ENCODE measurements at places on chromosomes 5 and 9.

DNA sequence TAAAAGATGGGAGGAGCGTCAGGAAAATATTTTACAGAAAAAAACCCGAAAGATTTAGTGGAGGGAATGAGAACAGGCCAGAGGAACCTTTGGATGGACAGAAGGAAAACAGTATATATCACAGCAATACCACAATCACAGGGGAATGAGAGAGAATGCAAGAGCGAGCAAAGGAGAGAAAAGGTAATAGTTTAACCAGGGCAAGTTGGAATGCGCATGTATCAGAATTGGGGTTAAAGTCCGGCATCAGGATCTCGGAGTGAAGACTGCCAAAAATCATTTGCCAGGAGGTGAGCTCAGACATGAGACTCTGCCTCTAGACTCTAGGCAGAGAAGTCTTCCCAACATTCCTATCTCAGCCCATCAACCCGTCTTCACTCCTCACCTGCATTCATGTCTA, 36.8 kb downstream of the PCDHGC5 start:
- DNase-seq: no peak

- DNase-seq: no peak
These were observed 71.1 kb downstream of the ALDH7A1 start for GRCh38 chr5:126523818-126524510.

DNA sequence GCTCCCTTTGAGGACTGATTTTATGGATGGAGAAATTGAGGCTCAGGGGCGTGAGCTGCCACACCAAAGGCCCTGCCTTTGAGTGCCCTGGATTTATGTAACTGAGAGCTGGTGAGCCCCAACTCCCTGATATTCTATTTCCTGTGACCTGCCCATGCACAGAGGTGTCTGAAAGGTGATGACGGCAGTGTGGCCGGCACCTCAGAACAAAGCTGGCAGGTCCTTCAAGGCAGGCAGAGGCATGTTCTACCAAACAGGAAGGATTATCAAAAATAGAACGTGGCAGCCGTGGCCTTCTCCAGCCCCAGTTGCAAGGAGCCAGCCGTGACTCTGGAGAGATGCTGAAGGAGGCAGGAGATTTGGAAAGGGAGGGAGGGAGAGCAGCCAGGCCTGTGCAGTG, 36.2 kb downstream of the INSYN2B start:
- DNase-seq: no peak

DNA sequence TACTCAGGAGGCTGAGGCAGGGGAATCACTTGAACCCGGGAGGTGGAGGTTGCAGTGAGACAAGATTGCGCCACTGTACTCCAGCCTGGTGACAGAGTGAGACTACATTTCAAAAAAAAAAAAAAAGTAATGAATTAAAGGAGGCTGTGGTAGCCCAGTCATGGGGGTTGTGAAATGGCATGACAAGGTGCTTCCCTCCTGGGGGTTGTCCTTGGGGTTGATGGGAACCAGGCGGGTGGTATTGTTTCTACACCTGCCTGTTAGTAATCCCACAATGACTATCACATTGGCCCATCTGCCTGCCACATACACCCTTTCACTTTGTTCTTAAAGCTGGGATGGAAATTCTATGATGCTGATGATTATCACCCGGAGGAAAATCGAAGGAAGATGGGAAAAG, 5.6 kb downstream of the IDNK start:
- no peak for DNase-seq

GRCh38 chr5:177507165-177507564, 2.5 kb downstream of the DOK3 start:
- no peak for DNase-seq

- DNase-seq: no peak
These were observed 12.7 kb downstream of the LPCAT1 start for GRCh38 chr5:1511048-1511447.

GRCh38 chr5:94153736-94154450, 412.5 kb upstream of the POU5F2 start:
- no peak for DNase-seq

DNA sequence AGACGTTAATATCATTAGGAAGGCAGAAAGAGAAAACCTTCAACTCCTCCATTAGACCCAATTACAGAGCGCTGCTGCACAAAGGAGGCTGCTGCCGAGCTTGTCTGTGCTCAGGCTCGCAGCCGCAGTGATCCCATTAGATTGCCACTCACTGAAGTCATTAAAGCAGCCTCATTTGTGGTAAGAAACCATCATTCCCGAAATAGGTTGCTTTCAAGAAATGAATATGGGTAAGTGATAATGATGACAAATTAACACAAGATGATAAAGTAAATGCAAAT, 137.2 kb downstream of the CAVIN4 start:
- DNase-seq: no peak

- no peak for DNase-seq
These were observed 78.1 kb downstream of the C5orf15 start for GRCh38 chr5:133890314-133890713.

GRCh38 chr5:63125392-63125791, 546.8 kb downstream of the LRRC70 start:
- DNase-seq: no peak

DNA sequence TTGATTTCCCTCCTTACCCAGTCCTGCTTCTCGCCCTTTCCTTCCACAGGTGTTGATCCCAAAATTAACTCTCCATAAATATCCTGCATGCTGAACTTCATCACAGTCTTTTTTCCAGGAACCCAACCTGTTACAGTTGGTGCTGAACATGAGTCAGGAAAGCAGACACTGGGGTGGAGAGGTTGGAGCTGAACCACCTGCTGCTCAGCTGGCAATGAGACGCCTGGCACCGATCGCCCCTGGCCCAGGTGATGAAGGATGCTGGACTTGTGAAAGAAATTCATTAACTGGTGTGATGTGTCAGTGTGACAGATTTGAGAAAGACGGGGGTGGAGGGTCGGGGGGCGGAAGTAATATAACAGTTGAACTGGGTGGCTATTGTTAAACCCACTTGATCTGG, 30.6 kb downstream of the CPLX2 start:
- DNase-seq: no peak

DNA sequence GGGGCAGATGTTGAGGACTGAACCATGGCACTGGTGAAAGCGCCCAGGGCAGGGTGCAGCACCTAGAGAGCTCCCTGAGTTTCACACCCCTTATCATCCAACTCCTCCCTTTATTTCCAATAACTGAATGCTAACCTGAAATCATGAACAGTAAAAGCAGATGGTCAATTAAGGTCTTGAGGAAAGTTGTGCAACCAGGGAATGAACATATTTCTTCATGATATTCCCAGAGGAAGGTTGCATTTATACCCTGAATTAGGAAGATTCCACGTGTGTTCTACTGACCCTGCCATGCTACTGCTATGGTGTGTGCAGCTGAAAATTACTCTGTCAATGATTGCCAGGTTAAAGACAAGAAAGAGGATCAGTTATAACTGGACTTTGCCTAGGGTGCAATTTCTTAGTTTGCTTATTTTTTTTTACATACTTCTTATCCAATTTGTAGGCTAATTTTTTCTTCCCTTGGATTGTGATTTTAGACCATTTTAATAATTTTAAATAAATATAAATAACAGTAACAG, 319.8 kb downstream of the SEMA5A start:
- no peak for DNase-seq

DNA sequence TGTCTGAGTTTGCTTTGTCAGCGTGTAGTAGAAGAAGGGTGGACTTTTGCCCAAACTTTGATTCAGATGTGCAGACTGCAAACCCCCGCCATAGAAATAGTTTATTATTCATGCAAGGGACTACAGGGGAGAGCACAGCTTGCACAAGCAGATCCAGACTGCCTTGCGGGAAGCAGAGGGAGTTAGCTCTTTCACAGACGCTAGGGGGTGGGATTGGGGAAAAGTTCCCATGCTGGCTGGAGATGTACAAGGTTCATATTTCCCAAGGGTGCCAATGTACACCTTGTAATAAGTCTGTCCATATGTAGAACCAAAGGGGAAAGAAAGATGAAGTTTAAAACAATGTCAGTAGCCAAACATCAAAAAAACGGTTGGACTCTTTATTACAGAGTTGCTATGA, 749.7 kb upstream of the COX7C start:
- no peak for DNase-seq

GRCh38 chr5:122743261-122743660, 31.6 kb upstream of the SNX2 start:
- DNase-seq: no peak

GRCh38 chr5:152462021-152462721, 57.1 kb upstream of the NMUR2 start:
- no peak for DNase-seq

GRCh38 chr9:21836437-21837161, 34.2 kb downstream of the MTAP start:
- no peak for DNase-seq

DNA sequence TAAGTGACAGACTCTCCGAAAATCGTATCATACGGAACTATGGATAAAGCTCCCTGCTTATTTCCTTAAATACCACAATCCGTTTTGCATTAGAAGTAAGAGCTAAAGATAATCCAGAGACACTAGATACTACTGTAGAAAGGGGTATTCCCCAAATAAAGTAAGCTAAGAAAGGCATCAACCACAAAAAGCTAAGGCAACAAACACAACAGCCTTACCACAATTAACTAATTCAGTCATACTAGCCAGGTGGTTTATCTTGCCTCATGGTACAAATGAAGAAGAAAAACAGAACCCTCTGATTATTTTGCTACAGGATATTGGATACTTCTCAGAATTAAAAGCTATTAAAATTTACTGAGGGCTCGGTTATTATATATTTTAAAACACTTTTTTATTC, 14.1 kb downstream of the ERP44 start:
- DNase-seq: no peak

GRCh38 chr9:122364783-122365150, 6.1 kb upstream of the PTGS1 start:
- no peak for DNase-seq

DNA sequence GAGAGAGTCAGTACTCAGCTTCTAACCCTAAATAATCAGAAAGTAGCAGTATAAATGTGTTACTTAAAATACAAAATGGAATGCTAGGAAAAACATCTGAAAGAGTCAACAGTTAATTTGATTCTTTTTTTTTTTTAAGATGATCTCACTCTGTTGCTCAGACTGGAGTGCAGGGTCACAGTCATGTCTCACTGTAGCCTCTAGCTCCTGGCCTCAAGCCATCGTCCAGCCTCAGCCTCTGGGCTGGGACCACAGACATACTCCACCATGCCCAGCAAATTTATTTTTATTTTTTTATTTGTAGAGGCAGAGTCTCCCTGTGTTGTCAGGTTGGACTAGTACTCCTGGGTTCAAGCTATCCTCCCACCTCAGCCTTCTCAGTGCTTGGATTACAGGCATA, 424.9 kb downstream of the IRX2 start:
- no peak for DNase-seq

DNA sequence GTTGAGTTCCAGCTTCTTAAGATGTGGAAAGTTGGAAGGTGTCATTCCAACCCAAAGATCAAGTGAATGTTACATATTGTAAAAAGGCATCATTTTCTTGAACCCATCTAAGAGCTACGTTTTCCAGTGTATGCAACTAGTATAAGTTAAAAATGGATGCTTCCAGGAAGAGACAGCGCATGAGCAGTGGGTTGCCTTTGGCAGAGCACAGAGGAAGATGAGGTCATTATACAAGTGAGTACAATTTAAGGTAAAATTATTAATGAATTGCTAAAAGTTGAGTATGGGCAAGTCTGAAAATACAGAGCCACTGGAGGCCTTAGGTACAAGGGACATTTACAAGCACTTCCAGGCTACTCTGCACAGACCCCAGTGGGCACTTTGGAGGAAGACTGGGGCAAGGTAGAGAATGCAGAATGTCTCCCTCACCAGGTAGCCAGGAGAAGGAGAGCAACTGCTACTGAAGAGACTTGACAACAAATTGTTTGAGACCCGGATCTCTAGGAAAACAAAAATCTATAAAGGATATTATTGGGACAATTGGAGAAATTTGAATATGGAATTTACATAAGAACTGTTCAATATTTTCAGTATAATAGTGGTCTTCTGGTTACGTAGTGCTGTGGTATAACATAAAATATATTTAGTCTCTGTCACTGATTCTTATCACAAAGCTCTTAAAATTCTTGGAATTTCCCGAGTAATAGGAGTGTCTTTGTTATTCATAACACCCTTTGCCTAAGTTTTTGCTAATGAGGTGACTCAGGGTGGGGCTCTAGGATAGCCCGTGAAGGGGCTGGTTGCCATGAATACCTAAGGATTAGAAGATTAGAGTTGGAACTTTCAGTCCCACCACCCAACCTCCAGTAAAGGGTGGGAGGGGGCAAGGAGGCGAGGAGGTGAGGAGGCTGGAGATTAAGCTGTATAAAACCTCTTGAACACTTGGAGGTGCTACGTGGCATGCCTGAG, 129.9 kb upstream of the FER start:
- DNase-seq: no peak

GRCh38 chr5:72151169-72151568, 43.9 kb downstream of the MAP1B start:
- no peak for DNase-seq

DNA sequence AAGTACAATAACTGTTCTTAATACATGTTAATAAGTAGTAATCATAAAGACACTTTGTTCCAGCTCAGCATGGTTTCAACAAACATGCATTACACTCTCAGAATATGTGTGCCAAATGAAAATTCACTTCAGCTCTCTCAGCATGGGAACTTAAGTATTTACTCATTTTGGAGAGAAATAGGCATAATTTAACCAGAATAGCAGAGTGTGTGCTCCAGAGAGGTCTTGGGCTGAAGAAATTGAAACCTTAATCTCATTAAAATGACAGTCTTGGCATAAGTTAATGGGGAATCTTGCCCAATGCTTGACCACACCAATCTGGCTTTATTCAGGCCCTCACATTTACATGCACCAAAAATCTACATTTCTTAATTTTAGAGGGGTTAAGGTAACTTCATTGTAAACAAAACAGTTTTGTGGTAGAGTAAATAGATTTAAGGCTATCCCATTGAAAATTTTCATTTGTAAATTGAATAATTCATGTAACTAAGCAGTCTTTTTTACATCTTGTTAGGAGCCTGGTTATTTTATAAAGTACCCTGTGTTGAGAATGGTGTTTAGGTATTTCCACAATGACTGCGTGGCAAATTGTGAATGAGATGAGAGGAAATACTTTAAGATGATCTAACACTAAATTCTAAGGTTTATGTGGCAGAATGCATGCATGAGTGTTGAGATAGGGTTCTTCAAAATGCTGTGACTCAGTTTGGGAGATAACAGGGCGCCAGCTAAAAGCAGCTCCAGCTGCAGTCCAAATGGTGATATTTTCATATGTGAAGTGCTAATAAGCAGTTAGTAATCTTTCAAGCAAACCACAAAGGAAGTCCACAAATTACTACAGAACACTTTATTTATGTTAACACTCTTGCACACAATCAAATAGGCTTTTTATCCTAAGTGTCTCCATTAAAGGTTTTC, 11.3 kb upstream of the LOX start:
- DNase-seq: no peak

DNA sequence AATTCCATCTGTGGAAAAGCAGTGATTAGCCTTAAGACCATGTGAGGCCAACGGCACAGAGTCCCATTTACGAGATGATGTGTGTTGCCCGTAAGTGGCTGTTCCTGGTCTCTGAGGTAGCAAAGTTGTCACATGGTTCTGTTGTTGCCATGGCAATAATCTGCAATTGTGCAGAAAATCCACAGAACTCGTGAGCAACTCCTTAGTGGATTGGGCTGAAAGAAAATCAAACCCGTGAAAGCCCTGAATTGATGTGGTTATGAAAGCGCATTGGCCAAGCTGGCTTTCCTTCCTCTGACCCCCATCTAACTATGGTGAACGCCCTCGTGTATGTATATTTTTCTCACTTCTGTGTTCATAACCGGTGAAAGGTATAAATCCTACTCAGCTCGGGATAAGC, 614.7 kb downstream of the EBF1 start:
- no peak for DNase-seq

GRCh38 chr5:170278611-170279458, 18.7 kb downstream of the LCP2 start:
- peak; percentile 77 for DNase-seq

All from activated naive CD4-positive, alpha-beta T cell (primary cell).